CD4-positive, alpha-beta T cell treated with Interleukin-21 for 1 hour (primary cell): ENCODE measurements at places on chromosomes 4 and X.
A peak's percentile ranks its signal among the peaks of the same experiment; 100 is the strongest.

DNA sequence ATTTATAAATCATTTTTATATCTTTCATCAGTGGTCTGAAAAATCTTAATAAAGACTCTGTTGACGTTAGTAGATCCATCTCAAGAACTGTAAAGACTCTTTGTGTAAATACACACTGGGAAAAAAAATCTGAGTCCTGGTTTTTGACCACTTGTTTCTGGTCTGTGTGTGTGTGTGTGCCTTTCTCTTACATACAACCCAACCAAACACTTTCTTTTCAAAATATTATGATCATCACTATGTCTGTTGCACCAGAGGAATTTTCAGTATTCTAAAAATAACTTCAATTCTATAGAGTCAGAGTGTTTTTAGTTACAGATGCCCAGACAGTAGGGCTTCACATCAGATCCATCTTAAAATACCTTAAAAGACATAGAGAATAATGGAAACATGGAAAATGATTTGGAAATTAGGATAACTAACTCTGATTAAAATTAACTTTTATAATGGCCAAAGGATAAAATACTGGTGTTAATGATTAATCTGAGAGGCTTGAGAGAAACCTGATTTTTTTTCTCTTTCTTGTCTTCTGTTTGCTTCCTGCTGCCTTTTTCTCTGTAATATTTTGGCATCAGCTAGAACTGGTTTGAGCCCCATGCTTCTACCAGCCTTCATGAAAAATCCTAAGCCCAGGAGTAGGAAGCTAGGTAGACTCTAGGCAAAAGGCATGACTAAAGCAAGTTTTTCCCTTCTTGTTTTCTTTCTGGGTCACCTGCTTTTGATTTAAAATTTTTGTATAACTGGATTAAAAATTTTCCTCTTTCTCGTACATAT is 99.7 kb downstream of the ATXN3L start:
- no peak for DNase-seq

DNA sequence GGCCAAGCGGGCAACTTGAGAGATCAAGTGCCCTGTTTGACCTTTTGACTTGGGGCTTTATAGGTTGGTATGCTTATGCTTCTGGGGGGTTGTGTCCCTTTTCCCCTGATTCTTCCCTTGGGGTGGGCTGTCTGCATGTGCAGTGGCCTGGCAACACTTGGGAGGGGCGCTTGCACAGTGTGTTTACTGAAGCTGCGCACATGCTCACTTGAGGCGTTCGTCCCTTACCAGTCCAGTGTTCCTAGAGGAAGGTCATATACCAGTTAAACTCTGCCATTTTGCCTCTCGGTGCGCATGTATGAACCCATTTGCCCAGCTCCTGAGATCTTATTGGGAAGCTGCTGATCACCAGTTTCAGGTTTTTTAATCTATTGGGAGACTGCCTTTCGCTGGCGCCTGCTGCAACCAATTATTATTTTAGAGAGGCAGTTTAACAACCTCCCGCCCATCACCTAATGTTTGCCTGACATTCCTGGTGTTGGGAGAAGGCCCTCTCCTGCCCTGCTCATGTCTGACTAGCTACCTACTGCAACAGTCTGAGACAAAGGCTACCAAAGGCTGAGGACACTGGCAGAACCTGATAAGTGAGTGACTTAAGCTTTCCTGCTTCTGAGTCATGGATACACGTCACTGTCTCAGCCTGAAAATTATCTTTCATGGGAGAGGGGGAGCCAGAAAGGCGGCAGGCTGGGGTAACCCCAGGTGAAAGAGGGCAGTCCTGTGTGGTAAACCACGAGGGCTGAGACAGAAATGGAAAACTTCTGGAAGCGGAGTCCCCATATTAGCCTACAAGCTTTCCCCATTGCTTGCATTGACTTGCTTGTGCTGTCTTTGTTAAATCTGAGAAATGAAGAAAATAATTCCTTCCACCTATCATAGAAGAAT is 97.6 kb downstream of the CPE start:
- no peak for DNase-seq

GRCh38 chr4:7915875-7916242 is 23.8 kb downstream of the AFAP1 start:
- DNase-seq, result no peak

DNA sequence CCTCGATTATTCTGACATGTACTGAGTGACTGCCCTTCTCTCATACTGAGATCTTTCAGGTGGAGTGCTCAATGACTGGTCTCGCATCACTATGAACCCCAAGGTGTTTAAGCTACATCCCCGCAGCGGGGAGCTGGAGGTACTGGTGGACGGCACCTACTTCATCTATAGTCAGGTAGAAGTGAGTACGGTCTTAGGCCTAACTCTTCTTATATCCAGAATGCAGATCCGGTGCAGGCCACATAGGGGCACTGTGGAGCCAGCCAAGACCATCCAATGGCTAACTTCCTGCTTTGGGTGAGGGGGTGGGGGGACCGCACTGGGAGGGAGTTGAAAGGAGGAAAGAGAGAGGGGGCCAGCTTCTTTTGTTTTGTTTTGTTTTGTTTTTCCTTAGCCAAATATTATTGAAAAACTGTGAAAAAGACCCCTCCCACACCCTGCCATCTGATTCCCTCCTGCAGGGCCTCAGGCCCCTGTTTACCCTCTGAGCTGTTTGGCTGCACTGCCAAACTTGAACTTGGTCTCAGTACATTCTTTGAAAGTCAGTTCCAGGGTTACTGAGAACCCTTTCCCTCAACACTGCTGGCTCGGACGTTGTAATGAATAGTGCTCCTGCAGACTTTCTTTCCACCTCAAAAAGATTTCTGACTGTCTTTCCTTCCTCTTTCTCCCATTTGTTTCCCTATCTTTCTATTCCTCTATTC is 16.2 kb downstream of the AWAT2 start:
- peak; percentile 3 for DNase-seq

DNA sequence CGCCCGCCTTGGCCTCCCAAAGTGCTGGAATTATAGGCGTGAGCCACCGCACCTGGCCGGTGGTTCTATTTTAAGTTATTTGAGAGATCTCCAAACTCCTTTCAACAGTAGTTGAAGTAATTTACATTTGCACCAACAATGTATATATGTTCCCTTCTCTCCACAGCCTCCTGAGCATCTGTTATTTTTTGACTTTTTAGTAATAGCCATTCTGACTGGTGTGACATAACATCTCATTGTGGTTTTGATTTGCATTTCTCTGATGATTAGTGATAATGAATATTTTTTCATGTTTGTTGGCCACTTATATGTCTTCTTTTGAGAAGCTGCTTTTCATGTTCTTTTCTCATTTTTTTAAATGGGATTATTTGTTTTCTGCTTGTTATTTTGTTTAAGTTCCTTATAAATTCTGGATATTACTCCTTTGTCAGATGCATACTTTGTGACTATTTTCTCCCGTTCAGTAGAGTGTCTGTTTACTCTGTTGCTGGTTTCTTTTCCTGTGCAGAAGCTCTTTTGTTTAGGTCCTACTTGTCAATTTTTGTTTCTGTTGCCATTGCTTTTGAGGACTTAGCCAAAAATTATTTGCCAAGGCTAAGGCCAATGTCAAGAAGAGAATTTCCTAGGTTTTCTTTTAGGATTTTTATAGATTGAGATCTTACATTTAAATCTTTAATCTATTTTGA is 213.2 kb downstream of the ARHGAP24 start:
- DNase-seq, result no peak

DNA sequence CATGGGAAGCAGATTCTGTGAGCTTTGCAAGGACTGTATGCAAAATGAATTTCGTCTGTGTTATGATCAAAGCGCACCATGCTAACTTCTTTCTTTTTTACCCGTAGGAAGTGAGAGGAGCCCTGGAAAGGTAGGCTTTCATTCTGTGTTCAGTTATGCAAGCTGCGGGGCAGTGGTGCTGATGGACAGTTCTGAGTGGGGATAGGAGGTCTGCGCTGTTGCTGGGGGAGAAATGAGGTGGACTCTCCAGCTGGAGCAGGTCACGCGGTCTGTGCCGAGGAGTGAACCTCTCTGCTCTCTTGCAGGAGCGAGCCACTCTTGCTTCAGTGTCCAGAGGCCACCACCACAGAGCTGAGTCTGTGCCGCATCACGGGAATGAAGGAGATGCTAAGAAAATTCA is 4.5 kb downstream of the TRIML1 start:
- no peak for DNase-seq

GRCh38 chr4:85370400-85371032 is 104.4 kb upstream of the ARHGAP24 start:
- no peak for DNase-seq
